ENCODE measurements at places on chromosomes 12 and 14. TPM values are rescaled to one million over a fixed set of nuclear protein-coding genes. Genes with fewer than 3 reads are reported as not detected.

The ACAD10 gene
- 27.4 TPM for total RNA-seq

The FSCB gene
- 0.12 TPM for total RNA-seq

The RHEBL1 gene
- total RNA-seq = 5.0 TPM

The CLEC4C gene
- total RNA-seq = not detected

The NANOG gene
- not detected for total RNA-seq

The TAS2R30 gene
- 0.66 TPM for total RNA-seq

The TRHDE gene
- total RNA-seq = 17.7 TPM

The MYL2 gene
- not detected for total RNA-seq

The BAZ1A gene
- 30.6 TPM for total RNA-seq

The ESRRB gene
- total RNA-seq = not detected

The PIANP gene
- not detected for total RNA-seq

The SYNDIG1L gene
- not detected for total RNA-seq

The SERPINA12 gene
- not detected for total RNA-seq

The NEK9 gene
- 44.5 TPM for total RNA-seq

The AEBP2 gene
- 6.7 TPM for total RNA-seq

The C12orf76 gene
- 5.5 TPM for total RNA-seq

The IL23A gene
- 17.5 TPM for total RNA-seq

The TAS2R46 gene
- 1.5 TPM for total RNA-seq

The KRT83 gene
- 0.33 TPM for total RNA-seq

The GPRC5D gene
- not detected for total RNA-seq

The OVCH1 gene
- not detected for total RNA-seq

The WDHD1 gene
- total RNA-seq = 47.1 TPM

The RNU6-8 gene
- not detected for total RNA-seq

The GAS2L3 gene
- total RNA-seq = 27.8 TPM

The OR4E2 gene
- not detected for total RNA-seq

The PTCSC3 gene
- total RNA-seq = not detected

The NOVA1 gene
- 3.1 TPM for total RNA-seq

The KRT72 gene
- not detected for total RNA-seq

The KRT78 gene
- total RNA-seq = 0.15 TPM

The PWP1 gene
- 85.8 TPM for total RNA-seq

The NOPCHAP1 gene
- 21.8 TPM for total RNA-seq

The SRP54 gene
- total RNA-seq = 49.3 TPM

The SLCO1C1 gene
- total RNA-seq = not detected

The GPR84 gene
- not detected for total RNA-seq

The RD3L gene
- total RNA-seq = not detected

The ARID4A gene
- total RNA-seq = 7.3 TPM

The ZNF385A gene
- 1.8 TPM for total RNA-seq

The DPPA3 gene
- not detected for total RNA-seq
